ENCODE measurements at places on chromosomes 3 and 15.

GRCh38 chr3:69011096-69011730 lies 2.3 kb downstream of the EOGT start:
- DNase-seq: no peak

DNA sequence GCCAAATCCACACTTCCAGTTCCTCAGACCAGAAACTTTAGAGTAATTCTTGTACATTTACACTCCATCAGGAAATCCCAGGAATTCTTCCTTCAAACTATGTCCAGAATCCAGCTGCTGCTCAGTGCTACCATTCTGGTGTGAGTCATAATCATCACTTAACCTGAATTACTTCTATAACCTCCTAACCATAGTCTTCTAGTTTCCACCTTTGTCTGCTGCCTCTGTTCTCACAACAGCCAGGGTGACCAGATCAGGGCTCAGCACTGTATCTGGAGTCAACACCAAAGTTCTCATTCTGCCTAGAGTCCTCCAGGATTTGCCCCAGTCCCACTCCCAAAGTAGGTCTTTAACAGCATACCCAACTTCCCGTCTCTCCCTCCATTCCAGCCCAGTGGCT lies 3.4 kb downstream of the CLDND1 start:
- DNase-seq: no peak

DNA sequence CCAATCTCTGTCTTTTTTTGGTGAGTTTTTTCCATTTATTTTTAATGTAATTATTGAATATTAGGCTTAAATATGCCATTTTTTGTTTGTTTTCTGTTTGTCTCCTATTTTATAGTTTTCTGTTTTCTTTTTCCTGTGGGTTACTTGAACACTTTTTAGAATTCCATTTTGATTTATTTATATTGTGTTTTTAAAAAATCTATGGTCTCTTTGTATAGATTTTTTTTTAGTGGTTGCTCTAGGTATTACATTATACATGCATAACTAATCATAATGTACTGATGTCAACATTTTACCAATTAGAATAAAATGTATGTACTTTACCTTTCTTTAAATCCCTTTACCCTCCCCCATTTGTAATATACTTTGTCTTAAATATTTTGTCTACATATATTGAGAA lies 56.2 kb downstream of the RASA2 start:
- no peak for DNase-seq

GRCh38 chr3:126039870-126040269 lies 44.1 kb downstream of the SLC41A3 start:
- DNase-seq: no peak

- DNase-seq: no peak
These were observed 59.1 kb downstream of the CCNL1 start for GRCh38 chr3:157100608-157101396.

GRCh38 chr3:196677931-196678330 lies 34.1 kb downstream of the CEP19 start:
- DNase-seq: no peak

GRCh38 chr3:126116526-126116925 lies 32.6 kb upstream of the SLC41A3 start:
- DNase-seq: no peak

GRCh38 chr3:152043620-152044019 lies 170.2 kb downstream of the SUCNR1 start:
- DNase-seq: no peak

- DNase-seq: no peak
These were observed 8.1 kb upstream of the C2CD4B start for GRCh38 chr15:62173215-62173614.

GRCh38 chr3:152245498-152246170 lies 23.1 kb upstream of the MBNL1 start:
- DNase-seq: no peak

DNA sequence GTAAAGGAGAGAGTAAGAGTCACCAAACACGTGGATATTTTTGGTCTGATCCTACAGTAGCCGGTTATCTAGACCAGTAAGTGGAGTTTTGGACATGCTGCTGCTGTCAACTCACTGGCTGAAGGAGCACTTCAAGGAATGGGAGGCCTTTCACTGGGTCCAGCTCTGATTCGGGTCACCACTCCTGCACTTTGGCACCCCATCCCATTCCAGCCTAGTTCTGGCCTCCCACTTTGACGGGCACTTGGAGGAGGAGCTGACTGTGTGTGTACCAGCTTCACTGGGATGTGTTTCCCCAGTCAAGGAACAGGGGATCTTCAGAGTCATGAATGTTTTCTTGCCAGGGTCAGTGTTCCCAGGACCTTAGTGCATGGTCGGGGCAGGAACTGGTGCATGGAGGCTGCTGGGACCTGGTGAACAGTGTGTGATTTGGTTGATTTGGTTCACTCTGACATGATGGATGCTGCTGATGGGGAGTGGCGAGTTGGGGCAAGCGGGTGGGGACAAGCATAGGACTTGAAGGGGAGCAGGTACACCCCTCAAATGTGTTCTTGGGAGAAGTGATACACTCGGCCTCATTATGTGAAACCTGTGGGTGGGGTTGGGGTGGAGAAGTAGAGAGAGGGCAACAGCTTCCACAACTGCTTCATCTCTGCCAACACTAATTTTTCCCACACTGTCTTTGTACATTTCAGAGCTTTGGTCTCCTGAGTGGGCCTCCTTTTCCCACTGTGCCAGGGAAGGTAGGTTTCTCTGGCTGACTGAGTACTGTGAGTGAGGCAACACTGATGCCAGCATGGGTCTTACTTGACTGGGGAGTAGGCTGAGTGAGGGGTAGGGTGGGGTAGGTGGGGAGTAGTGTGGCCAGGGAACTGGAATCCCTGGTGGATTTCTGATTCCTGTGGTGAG lies 64.0 kb downstream of the RGMA start:
- DNase-seq: no peak

- DNase-seq: no peak
These were observed 74.7 kb upstream of the COL6A6 start for GRCh38 chr3:130442284-130442683.

- no peak for DNase-seq
These were observed 254.2 kb downstream of the ZBTB20 start for GRCh38 chr3:114892880-114893279.

GRCh38 chr3:106540743-106541142 lies 671.9 kb upstream of the CBLB start:
- DNase-seq: no peak

GRCh38 chr15:63327648-63328421 lies 50.4 kb downstream of the APH1B start:
- DNase-seq: no peak

- no peak for DNase-seq
These were observed 33.4 kb downstream of the FRMD4B start for GRCh38 chr3:69352305-69353087.

DNA sequence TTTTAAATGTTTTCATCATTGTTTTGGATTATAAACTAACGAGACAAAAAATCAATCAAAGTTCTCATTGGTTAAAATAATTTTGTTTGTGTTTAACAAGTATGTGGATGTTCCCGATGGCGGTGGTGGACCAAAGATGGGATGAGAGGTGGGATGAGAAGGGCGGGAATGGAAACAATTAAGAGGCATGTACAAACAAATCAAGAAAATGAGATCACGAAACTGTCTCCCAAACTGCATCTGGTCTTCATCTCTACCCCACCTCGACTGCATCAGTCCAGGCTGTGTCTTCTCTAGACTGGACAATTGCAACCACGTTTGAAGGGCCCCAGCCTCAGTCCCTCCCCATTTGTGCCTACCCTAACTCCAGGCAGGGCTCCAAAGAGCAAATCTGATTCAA lies 56.1 kb downstream of the SLC12A8 start:
- DNase-seq: no peak

GRCh38 chr3:97949743-97950142 lies 22.5 kb downstream of the RIOX2 start:
- DNase-seq: no peak

- DNase-seq: no peak
These were observed 50.0 kb upstream of the NPHP3 start for GRCh38 chr3:132772252-132772651.

DNA sequence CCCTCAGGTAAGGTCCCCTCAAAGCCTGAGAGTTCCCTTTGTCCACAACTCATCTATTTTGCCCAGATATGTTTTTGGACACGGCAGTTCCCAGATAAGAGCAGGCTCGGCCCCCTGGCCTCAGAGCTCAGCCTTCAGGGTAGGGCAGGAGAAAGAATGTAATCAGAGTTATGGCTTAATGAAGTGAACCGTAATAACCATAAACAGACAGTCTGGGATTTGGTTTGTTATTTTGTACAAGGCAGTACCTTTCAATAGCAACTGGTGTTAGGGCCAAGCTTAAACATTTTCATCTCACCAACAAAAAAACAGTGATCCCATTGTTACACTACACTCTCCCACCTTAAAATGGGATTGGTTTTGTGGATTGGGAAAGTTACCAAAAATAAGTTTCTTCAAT lies 12.2 kb upstream of the ALDH1A3 start:
- DNase-seq: no peak

- DNase-seq: no peak
These were observed 35.4 kb upstream of the CBLB start for GRCh38 chr3:105904251-105904650.

- DNase-seq: no peak
These were observed 462.7 kb downstream of the PLOD2 start for GRCh38 chr3:145698250-145698649.

- no peak for DNase-seq
These were observed 195.4 kb downstream of the GOLGA6L6 start for GRCh38 chr15:20346082-20346805.

GRCh38 chr3:168062679-168063078 lies 33.0 kb downstream of the GOLIM4 start:
- no peak for DNase-seq

DNA sequence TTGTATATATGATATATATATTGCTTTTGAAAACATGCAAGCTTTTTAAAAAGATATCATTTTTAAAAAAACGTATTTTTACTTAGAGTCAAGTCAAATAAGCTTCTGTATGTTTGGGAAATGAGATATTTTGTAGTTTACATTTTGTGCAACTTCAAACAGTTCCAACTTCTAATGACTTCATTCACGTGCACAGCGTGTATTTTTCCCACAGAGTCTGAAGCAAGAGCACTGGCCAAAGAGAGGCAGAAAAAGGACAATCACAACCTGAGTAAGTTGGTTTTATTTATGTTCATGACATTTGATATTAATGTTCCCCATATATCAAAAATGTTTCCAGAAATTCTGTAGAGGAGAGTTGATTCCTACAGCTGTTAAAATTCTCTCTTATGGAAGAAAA lies 47.9 kb upstream of the SAMMSON start:
- DNase-seq: no peak

- DNase-seq: no peak
These were observed 30.6 kb upstream of the SLC6A6 start for GRCh38 chr3:14371573-14372474.

- no peak for DNase-seq
These were observed 10.4 kb upstream of the KLF13 start for GRCh38 chr15:31316135-31316795.

DNA sequence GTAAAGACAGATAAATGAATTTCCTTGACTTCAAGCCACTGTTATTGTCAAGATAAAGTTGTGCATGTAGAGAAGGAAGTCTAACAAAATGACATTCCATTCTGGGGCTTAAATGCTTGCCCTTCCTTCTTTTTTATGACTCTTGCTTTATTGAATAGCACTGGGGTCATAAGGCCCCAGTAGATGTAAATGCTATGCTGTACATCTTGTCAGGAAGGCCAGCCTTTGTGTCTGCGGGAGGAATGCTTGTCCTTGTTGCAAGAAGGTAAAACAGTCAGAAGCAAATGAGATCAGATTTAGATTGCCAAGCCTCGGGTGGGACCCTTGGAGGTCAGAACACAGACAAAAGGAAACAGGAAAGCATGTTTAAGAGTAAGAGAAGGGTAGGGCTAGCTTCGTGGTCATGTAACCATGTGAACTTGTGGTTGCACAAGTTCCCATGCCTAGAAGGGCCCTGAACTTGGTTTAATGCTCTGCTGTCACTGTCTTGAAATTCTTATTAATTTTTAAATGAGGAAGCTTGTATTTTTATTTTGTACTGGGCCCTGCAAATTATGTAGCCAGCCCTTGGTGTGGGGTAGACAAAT lies 81.5 kb downstream of the PPM1L start:
- DNase-seq: no peak

DNA sequence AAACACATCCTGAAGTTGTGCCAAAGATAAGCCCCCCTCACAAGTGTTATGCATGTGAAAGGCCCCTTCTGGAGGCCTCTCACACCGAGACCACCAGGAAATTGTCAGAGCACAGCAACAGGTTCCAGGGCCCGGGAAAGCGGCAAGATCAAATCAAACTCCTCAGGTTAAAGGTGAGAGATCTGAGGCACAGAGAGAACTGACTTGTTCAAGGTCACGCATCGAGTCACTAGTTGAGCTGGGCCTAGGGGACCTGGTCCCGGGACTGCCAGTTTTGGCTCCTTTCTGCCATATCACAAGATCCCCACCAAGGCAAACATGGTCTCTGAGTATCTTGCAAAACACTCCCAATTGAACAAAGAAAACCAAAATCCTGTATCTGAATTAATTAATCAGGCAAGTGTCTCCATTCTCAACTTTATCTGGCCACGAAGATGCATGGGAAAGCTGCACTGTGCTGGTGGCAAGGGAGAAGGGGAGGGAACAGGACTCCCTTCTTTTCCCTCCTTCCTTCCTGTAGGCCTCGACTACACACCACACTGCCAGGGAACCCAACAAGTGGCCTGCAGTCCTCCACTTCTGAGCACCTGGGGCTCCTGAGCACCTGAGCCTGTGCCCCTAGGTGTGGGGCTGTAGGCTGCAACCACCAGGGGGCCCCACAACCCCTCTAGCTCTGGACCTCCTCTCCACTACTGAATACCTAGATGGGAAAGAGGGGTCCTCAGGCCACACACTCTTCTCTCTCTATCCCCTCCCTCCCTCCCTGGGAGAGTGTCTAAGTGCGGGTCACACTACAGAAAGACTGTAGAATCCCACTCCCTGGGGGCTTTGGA lies 37.3 kb downstream of the ANP32A start:
- peak; percentile 52 for DNase-seq

DNA sequence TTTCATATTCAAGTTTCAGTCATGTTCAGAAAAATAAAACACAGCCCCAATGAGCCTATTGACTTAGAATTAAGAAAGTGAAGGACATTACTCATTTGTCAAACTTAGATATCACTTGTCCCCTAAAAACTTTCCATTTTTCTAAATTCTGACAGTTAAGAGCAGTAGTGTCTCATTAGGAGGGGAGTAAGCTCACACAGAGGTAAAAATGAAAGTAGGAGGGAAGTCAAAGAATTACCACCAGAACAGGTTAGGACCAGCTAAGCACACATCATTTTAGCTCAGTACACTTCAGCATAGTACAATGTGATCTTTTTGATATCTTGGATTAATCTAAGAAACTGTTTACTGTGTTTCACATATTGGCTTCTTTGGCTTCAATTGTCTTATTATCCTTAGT lies 64.3 kb downstream of the OSTN start:
- no peak for DNase-seq

GRCh38 chr15:75759416-75760130 lies 46.9 kb upstream of the CSPG4 start:
- no peak for DNase-seq

GRCh38 chr15:32843219-32843815 lies 125.5 kb downstream of the GREM1 start:
- no peak for DNase-seq

GRCh38 chr15:80605591-80606150 lies 89.4 kb upstream of the ABHD17C start:
- DNase-seq: no peak

All from CD8-positive, alpha-beta memory T cell (primary cell).